Fibroblast of lung (primary cell): ENCODE measurements at places on chromosomes 13 and 19.
A peak's percentile ranks its signal among the peaks of the same experiment; 100 is the strongest.

DNA sequence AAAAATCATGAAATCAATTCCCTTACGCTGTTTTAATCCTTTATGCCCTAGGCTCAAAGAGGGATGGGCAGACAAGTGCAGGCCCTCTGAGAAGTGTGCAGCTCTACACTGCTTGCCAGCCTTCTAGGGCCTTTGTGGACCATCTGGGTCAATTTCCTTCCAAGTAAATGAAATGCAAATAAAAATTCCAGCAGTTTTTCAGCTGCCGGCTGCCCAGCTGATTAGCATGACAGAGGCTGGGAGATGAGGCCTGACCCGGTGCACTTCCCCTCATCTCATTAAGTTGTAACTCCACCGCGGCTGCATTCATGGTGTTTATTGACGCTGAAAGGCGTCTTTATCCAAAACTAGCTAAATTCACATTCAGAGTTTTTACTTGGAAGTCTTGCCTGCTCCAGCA lies 47.5 kb upstream of the GSX1 start:
- no peak for DNase-seq

- no peak for DNase-seq
Measured at GRCh38 chr19:15464394-15465385, at the start of gene RASAL3. Gene RASAL3, minus strand, starts transcription at chr19:15464544. Its CDS starts 186 bp downstream, at chr19:15464358.

GRCh38 chr13:87172166-87172835 lies 498.9 kb upstream of the SLITRK5 start:
- no peak for DNase-seq

DNA sequence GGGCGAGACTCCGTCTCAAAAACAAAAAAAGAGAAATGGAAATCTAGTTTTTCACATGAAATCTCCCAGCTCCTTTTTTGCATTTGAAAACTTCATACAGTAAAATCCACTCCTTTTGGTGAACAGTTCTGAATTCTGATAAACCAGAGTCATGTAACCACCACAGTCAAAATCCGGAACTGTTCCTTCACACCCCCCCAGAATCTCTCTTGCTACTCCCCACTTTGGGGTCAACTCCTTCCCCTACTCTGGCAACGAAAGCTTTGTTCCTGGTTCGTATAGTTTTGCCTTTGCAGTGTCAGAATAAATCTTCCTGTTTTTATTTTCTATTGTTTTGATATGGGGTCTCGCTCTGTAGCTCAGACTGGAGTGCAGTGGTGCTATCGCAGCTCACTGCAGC lies 23.7 kb downstream of the RCN3 start:
- no peak for DNase-seq

- DNase-seq, result peak; percentile 94
Measured at GRCh38 chr13:33194820-33195692, 90.5 kb downstream of the STARD13 start.

- DNase-seq, result no peak
Measured at GRCh38 chr19:46812977-46813838, 24.8 kb upstream of the SLC1A5 start.

DNA sequence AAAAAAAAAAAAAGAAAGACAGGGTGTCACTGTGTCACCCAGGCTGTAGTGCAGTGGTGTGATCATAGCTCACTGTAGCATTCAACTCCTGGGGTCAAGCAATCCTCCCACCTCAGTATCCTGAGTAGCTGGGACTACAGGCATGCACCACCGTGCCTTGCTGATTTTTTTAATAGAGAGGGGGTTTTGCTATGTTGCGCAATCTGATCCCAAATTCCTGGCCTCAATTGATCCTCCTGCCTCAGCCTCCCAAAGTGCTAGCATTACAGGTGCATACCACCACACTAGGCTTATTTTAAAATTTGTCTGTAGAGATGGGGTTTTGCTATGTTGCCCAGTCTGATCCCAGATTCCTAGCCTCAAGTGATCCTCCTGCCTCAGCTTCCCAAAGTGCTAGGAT lies 159.3 kb downstream of the PTPRS start:
- no peak for DNase-seq

DNA sequence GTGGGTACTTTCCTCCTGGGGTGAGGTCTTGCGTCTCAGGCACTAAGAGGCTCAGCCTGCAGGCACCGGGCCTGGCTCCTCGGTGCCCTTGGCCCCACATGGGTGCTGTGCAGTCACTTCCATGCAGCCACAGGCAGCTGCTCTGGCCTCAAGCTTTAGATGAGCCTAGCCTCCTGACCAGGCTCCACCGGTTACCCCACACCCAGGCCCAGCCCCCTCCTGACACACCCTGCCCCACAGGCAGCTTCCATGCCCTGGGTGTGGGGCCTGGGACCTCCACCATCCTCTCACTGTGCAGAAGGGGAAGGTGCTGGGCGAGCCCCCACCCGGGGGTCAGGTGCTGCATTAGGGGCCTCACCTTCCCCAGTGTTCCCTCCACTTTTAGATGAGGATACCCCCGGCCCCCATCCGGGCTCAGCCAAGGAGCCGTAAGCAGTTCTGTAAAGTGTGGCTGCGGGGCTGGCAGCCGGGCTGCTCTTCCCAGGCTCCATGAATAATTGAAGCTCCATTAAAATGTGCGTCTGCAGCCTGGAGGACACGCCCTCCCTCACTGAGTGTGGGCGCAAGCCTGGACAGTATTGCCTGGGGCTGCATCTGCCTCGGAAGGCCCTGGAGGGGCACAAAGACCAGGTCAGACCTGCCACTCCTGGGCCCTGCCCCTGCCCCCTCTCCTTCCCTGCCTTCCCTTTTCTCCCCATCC lies 72.5 kb upstream of the KCTD15 start:
- DNase-seq, result no peak

DNA sequence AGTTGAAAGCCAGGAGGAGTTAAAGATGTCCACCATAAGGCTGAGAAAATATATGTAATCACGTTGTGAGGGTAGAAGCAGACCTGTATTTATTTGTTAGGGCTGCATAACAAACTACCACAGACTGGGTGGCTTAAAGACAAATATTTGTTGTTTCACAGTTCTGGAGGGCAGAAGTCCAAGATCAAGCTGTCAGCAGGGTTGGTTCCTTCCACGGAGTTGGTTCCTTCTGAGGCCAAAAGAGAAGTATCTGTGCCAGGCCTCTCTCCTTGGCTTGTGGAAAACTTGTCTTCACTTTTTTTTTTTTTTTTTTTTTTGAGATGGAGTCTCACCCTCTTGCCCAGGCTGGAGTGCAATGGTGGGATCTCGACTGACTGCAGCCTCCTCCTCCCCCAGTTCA lies 73.7 kb upstream of the SLAIN1 start:
- no peak for DNase-seq

- DNase-seq, result no peak
Measured at GRCh38 chr19:10854350-10855089, 6.3 kb downstream of the C19orf38 start.

DNA sequence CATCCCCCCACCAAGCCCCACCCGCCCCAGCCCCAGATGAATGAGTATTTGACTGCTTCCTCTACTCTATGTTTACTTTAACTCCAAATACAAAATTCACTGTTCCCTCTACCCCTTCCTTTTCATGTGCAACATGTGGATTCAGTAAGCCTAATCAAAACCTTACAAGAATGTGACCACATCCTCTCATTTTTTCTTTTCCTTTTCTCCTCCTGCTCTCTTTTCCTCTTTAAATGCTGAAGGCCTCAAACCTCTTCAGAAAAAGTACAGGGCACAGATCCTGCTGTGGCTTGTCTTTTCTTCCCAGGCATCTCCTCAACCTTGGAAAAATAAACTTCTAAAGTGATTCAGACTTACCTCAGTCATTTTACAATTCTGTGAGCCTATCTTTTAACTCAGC lies 119.0 kb downstream of the MYCBP2 start:
- peak; percentile 92 for DNase-seq
